ENCODE measurements at places on chromosomes 5 and 9.

DNA sequence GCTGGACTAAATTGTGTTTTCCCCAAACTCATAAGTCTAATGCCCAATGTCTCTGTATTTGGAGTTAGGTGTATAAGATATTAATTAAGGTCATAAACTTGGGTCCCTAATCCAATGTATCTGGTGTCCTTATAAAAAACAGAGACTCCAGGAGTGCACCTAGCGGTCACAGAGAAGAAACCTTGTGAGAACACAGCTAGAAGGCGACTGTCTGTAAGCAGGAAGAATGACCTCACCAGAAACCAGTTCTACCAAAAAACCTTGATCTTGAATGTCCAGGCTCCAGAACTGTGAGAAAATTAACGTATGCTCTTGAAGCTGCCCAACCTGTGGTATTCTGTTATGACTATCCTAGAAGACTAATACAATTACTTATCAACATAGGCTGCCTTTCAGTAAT is 591.7 kb upstream of the PTPRD start:
- no peak for DNase-seq

GRCh38 chr5:79025054-79025472 is 40.0 kb upstream of the ARSB start:
- peak; percentile 76 for DNase-seq

DNA sequence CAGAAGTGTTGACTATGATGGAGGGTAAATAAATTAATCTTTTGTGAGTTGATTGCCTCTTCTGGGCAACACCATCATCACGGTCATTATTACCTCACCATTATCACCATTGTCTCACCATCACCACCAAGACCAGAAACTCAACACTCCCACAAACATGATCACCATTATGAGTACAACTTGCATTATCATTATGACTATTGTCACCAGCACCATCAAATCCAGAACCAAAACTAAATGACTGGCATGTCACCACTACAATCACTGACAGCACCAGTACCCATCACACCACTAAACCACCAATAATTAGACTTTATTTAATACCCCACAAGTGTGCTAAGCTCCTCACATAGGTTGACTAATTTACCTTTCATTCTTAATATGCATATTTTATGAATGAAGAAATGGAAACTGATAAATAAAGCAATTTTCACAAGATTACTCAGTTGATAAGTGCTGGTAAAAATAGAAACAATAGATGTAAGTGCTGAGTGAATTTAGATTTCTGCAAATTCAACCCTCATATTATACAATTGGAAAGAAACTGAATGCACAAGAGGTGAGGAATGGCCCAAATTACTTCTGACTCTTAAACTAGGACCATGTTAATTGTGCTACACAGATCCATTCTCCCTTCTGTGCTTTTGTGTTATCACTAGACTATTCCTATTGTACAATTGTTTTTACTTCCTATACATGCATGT is 517.8 kb upstream of the PAPPA start:
- DNase-seq = no peak

- no peak for DNase-seq
Observed at GRCh38 chr5:103446813-103447212, 115.8 kb downstream of the NUDT12 start.

- DNase-seq = no peak
Observed at GRCh38 chr5:132233081-132233480, 5.4 kb upstream of the P4HA2 start.

All from hematopoietic multipotent progenitor cell treated with erythropoietin and hydrocortisone succinate and interleukin-3 and kit ligand, for 4 days (in vitro differentiated cells).